ENCODE measurements at places on chromosomes 12 and 14.

GRCh38 chr12:22982635-22983034, 357.7 kb downstream of the ETNK1 start:
- no peak for DNase-seq

DNA sequence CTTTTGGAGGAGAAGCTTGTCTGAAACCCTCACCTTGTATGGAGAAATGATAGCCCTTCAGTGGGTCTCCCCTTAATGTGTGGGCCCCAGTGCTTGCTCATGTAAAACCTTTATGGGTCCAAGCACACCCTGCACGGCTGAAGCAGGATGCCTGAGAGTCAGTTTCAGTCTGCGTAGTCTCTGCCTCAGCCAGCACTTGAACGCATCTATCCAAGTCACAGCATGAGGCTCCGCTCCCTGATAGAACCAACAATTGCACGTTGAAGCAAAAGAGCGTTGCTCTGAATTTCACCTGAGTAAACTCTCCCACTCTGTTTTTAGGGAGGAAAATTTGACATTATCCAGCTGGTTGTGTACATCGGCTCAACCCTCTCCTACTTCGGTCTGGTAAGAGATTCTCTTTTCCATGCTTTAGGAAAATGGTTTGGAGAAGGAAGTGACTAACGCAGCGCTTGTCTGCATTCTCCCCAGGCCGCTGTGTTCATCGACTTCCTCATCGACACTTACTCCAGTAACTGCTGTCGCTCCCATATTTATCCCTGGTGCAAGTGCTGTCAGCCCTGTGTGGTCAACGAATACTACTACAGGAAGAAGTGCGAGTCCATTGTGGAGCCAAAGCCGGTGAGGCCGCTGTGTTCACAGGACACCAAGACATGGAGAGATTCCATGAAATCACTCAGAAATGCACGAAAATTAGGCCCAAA, 33.0 kb upstream of the P2RX4 start:
- DNase-seq, result no peak

- no peak for DNase-seq
Measured at GRCh38 chr14:99233222-99234035, 38.6 kb downstream of the BCL11B start.

- no peak for DNase-seq
Measured at GRCh38 chr12:14443531-14443930, 78.0 kb downstream of the ATF7IP start.

DNA sequence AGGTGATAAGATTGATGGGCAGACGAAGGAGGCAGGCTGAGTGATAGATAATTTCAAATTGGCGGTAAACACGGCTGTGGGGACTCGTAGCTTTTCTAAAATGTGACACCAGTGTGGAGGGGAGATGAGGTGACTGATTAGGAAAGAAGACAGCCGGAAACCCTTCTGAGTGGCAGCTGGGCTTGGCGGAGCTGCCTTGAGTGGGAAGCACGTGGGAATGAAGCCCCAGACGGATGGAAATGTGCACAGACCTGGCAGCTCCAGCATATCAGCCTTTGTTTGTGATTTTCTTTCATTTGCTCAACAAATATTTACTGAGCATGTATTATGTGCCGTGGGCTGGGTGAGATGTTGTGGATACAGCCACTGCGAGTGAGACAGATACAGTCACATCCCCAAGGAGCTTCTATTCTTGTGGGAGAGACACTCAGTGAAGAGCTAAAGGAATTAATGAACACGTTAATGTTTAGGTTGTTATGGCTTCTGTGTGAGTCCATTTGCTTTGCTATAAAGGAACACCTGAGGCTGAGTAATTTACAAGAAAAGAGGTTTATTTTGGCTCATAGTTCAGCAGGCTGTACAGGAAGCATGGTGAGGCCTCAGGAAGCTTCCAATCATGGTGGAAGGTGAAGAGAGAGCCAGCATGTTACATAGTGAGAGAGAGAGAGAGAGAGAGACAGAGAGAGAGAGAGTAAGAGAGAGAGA, 65.5 kb upstream of the LHX5 start:
- DNase-seq, result no peak

- no peak for DNase-seq
Measured at GRCh38 chr12:66008985-66009384, 121.6 kb downstream of the LLPH start.

DNA sequence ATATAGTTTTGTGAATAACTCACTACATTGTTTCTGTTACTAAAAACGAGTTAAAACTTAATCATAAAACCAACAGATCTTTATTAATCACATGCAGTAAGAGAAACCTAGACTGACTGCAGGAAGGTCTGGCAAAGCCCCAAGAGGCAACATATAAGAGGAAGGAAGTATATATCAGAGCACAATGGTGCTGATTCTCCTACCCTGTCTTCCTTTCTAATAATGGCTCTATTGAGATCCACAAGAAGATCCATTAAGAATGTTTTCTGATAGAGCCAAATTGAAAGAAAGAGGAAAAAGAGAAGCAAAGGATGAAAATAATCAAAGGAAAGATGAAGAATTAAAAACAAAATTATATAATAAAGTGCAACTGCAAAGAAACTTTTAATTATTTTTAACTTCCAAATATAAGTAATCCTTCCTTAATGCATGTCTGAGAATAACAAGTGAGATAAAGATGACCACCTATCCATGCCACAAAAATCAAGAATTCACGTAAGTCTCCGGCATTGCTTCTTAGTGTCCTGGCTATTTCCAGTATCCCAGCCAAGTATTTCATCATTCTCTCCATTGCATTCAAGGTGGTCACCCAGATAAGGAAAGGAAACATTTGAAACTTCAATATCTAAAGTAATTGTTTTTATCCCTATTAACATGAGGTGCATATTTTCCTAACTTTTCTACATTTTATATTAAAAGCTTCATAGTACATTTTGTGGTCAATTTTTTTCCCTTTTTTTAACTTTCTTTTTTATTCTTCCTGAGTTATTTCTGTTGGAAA, 62.2 kb downstream of the SOX5 start:
- no peak for DNase-seq

GRCh38 chr14:103629503-103630121, 601 bp downstream of the KLC1 start:
- DNase-seq, result peak; percentile 37

GRCh38 chr12:23564451-23565152, 384.9 kb downstream of the SOX5 start:
- DNase-seq, result no peak

DNA sequence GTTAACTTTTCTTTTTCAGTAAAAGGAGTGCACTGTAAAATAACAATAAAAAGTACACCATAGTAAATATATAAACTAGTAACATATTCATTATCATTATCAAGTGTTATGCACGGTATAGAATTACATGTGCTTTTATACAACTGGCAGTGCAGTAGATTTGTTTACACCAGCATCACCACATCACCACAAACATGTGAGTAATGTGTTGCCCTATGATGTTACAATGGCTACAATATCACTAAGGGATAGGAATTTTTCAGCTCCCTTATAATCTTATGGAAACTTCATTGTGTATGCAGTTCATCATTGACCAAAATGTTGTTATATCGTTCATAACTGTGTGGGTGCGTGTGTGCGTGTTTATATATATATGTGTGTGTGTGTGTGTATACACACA, 23.5 kb upstream of the NEDD1 start:
- no peak for DNase-seq

DNA sequence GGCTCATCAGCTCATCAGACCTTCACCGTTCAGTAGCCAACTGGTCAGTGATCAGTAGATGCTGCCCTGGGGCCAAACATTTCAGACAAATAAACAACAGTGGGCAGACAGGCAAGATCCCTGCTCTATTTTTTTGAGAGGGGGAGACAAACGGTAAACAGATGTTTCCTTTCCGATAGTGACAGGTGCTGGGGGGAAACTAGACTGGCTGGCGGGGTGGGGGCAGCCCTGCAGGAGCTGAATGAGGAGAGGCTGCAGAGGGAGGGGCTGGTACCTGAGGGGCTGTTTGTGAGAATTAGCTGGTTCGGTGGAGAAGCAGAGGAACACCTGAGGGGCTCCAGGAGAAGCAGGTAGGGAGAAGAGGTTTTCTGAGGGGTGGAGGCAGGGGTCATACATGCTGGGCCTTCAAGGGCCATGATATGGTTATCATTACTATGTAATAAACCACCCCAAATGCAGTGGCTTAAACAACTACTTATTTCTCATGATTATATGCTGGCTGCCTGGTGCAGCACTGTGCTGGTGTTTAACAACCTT, 8.2 kb upstream of the GOLGA3 start:
- DNase-seq, result no peak

GRCh38 chr12:14422516-14423230, 57.2 kb downstream of the ATF7IP start:
- DNase-seq, result no peak

- no peak for DNase-seq
Measured at GRCh38 chr12:120267736-120268135, 2.2 kb upstream of the PXN start.

- no peak for DNase-seq
Measured at GRCh38 chr12:88411689-88412088, 168.6 kb downstream of the KITLG start.

DNA sequence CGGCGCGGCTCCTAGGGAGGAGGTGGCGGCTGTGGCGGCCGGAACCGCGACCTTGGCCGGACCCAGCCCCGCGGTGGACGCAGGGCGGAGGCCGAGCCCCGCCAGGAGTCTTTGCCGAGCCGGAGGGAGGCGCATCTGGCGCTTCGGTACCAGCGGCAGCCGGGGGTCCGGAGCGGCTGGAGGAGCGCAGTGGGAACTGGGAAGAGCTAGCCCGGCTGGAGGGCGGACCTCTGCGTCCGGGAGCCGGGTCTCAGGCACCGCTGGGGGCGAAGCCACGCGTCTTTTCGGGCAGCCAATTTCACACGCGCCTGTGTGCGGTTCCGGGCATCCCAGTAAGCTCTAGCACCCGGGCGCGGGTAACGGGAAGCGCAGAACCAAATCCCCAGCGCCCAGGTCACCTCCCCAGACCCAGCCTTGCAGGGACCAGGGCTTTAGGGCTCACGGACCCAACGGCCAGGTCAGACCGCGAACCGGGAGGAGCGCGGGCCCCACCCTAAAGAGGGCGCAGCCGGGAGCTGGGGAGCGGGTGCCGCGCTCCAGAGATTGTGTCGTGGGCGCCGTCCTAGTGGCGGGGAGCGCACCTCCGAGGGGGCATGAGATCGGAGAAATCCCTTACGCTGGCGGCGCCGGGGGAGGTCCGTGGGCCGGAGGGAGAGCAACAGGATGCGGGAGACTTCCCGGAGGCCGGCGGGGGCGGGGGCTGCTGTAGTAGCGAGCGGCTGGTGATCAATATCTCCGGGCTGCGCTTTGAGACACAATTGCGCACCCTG, 89.4 kb downstream of the GALNT8 start:
- DNase-seq, result no peak

Data from activated T-cell treated with anti-CD3 and anti-CD28 coated beads for 24 hours (primary cell).